H7 (cell line): ENCODE measurements at places on chromosomes 11 and 22. TPM values are rescaled to one million over a fixed set of nuclear protein-coding genes. Genes with fewer than 3 reads are reported as not detected.
A peak's percentile ranks its signal among the peaks of the same experiment; 100 is the strongest.

MS4A6E gene
- not detected in 2 replicates for total RNA-seq

BIRC3 gene
- total RNA-seq: 0.18 and 0.52 TPM in 2 replicates

DNA sequence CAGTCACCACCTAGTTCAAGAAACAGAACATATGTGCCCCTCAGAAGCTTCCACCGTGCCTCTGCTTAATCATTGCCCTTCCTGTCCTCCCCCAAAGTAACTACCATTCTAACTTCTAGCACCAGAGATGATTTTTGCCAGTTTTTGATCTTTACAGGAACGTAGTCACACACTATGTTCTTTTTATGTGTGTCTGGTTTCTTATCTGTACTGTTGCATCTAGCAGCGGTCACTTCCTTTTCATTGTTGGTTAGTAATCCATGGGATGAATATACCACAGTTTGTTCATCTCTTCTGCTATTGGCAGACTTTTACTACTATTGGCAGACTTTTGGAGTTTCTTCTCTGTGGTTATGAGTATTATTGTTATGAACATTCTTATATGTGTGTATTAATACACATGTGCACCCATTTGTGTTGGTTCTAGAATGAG lies 34.6 kb downstream of the SPECC1L start:
- DNase-seq: no peak

DNA sequence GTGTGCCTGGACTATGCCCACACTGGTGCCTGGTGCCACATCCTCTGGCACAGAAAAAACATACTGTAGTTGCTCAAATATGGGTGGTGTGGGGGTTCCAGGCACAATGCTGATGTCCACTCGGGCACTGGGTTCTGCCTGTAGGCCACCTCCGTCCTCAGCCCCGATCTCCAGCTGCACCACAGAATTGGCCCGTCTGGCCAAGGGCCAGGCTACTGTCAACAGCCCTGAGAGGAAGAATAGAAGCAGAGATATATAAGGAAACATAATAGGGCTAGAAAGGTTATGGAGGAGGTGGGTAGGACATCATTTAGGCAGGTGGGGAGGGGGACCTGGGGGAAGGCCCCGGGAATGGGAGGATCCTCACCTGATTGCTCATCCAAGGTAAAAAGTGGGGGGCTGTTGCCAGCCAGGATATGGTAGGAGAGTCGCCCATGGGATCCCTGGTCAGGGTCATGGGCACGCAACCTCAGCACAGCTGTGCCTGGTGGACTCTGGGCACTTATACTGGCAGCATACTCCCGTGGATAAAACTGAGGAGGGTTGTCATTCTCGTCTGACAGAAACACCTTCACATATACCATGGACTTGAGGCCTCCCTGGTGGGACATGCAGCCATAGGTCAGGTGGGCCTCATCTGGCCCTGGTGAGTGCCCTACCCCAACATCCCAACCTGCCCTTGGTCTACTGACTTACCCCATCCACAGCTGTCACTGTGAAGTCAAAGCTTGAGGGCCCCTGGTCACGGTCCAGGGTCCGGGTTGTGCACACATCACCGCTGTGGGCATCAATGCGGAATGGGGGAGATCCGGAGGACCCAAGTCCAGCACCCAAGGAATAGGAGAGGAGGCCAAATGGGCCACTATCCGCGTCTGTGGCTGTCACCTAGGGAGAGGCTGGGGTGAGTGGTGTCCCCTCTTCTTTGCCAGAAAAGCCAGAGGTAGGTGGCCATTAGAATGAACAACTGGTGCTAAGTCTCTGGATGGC lies 14.5 kb upstream of the TPP1 start:
- no peak for DNase-seq

DNA sequence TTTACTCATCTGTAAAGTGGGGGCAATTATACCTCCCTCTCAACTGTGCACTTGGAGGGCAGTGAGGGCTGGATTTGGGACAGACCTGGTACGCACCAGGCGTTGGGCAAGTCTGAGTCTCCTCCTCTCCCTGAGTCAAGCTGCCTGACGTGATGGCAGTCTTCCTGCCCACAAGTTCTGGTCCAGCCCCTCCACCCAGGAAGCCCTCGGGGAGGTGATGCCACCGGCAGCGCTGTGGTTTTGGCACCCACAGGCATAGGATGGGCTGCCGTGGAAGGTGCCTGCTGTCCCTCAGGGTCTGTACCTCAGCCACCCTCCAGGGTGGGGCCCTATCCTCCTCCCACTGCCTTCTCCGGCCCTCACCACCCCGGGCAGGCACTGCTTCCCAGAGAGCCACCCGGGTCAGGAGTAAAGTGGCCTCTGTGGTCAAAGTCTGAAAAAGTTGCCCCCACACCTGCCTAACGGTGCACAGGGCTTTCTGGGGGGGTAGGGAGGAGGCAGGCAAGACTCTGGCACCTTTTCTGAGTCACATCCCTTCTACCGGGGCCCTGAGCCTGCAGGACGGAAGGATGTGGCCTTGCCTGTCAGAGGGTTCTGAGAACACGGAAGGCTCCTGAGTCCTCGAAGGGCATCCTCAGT lies 6.5 kb upstream of the APOBEC3H start:
- peak; percentile 37 for DNase-seq
